ENCODE measurements at places on chromosomes 5 and 9.

DNA sequence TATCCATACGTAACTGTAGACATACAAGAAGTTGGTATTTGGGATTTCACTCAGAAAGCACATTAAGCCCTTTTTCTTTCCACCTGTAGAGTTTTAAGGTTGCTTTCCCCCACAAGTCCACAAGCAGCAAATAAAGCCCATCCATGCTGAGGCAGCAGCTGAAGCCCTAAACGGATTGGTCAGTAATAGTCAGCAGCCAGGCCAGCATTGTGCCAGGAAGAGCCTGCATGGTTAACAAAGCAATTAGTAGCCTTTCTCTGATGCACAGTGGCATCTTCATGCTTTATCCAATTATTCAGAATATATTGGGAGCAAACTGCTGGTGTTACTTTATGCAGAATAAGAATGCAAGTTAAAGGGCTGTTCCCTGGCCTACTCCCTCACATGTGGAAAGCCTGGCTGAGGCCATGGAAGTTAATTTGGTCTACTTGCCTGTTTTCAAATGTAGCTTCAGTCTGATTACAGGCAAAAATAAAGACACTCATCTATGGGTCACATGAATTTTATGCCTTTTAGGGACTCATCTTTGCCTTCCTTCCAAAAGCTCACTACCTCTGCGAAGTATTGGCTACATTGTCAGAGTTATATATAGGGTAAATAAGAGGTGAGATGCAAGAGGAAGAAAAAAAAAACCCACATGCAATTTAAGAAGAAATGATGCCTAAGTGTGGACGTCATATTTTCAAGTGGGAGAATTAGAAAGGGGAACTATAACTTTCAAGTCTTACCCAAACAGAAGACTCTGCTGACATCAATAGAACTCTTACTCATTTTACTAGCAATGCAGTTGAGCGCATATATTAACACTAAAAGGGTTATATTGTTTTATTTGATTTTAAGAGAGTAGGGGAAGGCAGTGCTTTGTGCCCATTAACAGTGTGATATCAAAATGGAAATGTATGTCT, 15.9 kb downstream of the EBF1 start:
- no peak for DNase-seq

DNA sequence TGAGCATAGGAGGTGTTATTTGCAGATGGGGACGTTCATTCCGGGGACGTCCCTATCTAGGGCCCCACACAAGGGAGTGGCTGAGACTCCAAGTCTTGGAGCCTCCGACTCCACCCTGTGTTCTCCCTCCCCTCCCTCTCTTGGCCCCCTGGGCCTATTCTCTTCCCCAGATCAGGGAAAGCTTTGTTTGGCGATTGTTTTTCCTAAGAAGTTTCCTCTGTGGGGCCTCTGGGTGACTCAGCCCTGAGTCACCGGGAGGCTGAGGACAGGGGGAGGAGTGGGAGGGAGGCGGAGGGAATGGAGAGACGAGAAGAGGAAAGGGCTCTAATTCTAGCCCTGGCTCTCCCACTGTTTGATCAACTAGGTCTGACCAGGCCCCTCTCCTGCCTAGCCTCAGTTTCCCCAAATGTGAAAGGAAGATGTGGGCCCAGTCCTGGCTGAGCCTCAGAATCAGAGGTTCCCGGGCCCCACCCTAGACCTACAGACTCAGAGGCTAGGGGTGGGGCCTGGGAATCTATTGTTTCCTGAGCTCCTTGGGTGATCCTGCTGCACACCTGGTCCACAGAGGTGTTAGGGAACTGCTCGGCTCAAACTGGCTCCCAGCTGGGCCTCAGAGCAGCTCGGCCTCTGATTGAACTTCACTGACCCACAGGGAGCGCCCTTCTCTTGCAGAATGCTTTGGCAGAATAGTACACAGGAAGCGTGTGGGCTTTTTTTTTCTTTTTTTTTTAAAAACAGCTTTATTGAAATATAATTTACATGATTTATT, 19.2 kb downstream of the GSN start:
- DNase-seq: no peak

- DNase-seq: peak; percentile 71
Measured at GRCh38 chr9:97598461-97599288, 34.5 kb downstream of the TSTD2 start.

- no peak for DNase-seq
Measured at GRCh38 chr5:134430001-134430569, 18.4 kb upstream of the CDKN2AIPNL start.

DNA sequence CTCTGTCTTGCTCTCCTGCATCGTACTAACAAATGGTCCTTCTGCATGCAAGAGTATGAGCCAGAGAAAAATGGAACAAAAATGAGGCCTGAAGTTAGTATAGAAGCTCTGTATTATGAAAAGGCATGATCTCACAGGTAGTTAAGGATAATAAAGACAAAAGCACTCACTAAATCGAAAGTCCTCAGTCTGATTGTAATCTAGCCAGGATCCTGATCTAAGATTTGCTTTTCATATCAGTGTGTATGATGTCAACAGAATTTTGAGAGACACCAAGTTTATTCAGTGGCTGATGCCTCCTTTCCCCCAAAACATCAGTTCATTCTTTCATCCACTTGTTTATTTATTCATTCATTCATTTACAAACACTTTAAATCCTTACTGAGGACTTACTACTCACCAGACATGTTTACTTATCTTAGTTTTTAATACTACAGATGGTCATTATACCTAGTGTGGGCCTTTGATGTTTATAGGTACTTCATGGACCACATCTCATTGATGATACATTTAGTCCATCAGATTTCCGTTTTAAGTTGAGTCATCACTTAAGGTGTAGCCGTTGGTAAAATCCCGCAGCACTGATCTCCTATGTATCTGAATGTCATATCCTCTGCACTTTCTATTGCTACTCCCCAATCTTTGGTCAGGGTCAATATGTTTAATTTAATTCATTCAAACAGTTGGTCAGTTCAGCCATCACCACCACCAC, 105.2 kb upstream of the DHFR start:
- no peak for DNase-seq

DNA sequence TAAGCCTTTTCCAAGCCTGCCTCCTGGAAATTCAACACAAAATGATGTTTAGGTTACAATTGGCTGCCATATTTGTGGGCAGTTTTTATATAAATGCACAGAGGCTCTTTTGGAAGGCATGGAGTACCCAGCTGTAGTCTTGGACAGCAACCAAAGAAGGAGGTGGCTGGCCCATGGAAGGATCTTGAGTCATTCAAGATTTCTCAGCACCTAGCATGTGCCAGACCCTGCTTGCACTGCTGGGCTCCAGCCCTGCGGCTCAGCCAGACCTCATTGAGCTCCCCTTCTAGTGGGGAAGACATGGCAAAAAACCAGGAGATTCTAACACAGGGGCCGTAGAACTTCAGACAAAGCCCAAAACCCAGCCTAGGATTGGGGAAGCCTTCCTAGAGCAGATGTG, 22.1 kb downstream of the JADE2 start:
- DNase-seq: no peak

- no peak for DNase-seq
Measured at GRCh38 chr5:175550055-175550805, 71.9 kb downstream of the SFXN1 start.

- no peak for DNase-seq
Measured at GRCh38 chr5:57231607-57232006, 57.7 kb downstream of the GPBP1 start.

- DNase-seq: no peak
Measured at GRCh38 chr9:136604823-136605525, 57.7 kb upstream of the EGFL7 start.

DNA sequence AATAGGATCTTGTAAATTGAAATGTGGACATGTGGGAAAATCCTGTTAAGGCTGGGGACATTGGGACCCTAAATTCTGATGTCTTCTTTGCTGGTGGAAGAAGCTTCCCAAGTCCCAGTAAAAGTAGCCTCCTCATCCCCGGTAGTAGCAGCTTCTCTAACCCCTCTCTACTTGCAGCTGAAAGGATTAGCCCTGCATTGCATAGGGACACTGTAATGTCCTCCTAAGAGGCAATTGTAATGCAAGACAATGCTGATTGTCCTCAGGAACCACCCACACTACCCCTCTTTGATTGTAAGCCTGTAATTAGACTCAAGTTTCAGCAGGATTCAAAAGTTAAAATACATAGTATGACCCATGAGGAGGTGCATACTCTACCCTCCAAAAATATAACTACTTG, 1938.4 kb upstream of the C9orf72 start:
- DNase-seq: no peak

DNA sequence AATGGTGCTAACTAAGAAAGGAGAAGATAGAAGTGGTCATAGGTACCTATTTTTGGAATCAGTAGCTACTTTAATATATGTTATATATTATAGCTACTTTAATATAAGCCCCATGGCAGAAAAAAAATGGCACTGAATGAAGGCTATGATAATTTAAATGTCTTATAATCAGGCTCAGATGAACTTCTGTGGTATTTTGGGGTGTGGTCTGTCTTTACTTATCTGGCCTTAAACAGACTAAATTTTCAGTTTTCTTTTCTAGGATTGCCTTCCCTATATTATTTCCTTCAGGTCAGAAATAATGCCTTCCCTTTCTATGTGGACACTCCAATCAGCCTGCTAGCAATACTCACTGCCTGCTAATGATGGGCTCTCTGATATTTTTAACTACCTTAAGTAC, 292.3 kb downstream of the SLF1 start:
- DNase-seq: no peak

- DNase-seq: no peak
Measured at GRCh38 chr5:14413331-14413750, 168.3 kb upstream of the OTULINL start.

- DNase-seq: no peak
Measured at GRCh38 chr5:82858151-82859025, 218.8 kb downstream of the TMEM167A start.

- DNase-seq: no peak
Measured at GRCh38 chr5:169768416-169768815, 131.3 kb downstream of the DOCK2 start.

- DNase-seq: no peak
Measured at GRCh38 chr5:5271786-5272321, 131.7 kb downstream of the ADAMTS16 start.

DNA sequence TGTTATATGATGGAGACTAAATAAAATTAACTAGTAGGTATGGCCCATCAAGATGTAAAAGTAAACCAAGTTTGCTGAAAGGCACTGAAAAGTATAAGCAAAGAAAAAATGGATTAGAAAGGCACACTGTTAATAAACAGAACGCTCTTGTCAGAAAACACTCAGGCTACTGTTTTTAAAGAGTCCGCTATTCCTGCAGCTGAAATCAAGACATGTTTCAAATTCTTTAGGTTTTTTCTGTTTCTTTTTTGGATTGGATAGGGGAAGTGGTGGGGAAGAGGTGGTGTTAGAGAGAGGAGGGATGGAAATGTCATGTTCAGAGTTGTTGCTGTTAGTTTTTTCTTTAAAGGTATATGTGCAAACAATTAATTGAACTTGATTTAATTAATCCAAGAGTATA, 17.5 kb downstream of the OSTF1 start:
- DNase-seq: no peak

- no peak for DNase-seq
Measured at GRCh38 chr9:114155995-114156656, 789 bp downstream of the COL27A1 start.

GRCh38 chr9:77981332-77981731, 50.3 kb downstream of the GNAQ start:
- DNase-seq: no peak

DNA sequence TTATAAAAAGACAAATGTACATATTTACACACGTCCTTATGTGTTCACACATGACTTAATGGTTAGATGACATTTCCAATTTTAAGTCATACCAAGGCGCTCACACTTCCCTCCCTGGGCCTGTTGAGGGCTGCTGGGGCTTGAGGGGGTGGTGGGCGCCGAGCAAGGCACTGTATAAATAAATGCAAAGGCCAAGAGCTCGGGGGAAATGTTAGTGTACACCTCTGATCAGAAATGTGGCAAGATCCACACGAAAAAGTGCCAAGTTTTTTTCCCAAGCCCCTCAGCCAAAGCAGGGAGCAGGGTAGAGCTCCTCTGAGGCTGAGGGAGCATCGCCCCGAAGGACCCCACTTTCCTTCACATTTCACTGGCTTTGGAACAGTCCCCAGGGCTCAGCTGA, 7.5 kb downstream of the IRF1 start:
- DNase-seq: no peak

DNA sequence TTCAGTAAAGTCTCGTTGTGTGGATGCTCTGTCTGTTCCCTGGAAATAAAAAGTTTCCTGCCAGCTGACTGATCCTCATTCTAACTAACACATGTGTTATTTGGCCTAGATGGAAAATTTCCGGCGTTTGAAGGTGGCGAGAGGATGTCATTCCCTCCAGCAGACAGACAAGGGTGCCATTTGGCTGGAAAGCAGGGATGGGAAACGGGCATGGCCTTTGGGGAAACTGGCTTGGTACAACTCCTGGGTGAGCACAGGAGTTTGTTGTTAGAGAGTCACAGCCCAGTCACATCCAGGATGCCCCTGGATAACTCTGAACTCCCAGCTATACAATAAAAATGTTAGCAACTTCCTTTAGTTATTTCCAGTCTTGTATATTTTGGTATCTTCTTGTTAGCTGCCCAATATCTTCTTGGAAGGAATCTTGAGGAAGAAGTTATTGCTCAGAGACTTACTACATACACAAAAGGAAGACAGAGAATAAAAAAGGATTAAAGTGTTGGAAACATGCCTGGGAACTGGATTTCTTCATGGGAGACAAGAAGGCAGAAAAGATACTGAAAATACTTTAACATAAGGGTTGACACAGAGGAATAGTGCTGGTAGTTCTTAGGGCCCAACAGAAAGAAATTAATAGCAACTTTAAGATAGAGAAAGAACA, 41.9 kb downstream of the TEK start:
- DNase-seq: no peak

DNA sequence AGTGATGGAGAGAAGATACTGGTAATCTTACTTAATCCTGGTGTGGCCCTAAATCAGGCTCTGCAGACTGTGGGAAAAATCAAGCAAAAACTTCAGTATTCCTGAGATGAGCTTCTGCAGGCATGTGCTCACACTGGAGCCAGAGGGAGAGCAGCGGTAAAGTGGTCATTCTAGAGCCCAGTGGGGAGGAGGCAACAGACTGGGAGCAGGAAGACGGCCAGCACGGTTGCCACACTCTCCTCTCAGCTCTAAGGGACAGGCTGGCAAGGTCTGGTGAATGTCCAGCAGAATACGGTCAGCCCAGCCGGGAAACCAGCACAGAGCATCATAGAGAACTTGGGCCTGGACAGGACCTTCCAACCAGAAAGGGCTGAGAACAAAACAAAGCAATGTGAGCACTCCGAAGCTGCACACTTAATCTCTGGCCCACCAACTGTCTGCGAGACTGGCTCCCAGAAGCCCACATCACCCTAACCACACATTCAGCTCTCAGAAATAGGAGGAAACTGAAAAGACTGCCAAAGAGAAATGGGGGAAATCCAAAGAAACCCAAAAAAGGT, 30.3 kb downstream of the MED27 start:
- DNase-seq: no peak
